Activated CD4-positive, alpha-beta T cell treated with anti-CD3 and anti-CD28 coated beads, Interleukin-2, amount 10 ng/mL, durations not matched to agents 24 days and 14 days (primary cell): ENCODE measurements at places on chromosomes 1 and 21. TPM values are rescaled to one million over a fixed set of nuclear protein-coding genes. Genes with fewer than 3 reads are reported as not detected.

The TDRD5 gene
- total RNA-seq, result not detected in 2 replicates

GRCh38 chr1:21909787-21910503 is 27.2 kb downstream of the HSPG2 start:
- DNase-seq, result peak; percentile 71

- DNase-seq, result no peak
Measured at GRCh38 chr1:63829349-63830327, 55.8 kb downstream of the ROR1 start.

GRCh38 chr1:78286686-78287085 is 204.1 kb upstream of the PTGFR start:
- DNase-seq, result no peak

The CHODL gene
- total RNA-seq, result not detected in 2 replicates

DNA sequence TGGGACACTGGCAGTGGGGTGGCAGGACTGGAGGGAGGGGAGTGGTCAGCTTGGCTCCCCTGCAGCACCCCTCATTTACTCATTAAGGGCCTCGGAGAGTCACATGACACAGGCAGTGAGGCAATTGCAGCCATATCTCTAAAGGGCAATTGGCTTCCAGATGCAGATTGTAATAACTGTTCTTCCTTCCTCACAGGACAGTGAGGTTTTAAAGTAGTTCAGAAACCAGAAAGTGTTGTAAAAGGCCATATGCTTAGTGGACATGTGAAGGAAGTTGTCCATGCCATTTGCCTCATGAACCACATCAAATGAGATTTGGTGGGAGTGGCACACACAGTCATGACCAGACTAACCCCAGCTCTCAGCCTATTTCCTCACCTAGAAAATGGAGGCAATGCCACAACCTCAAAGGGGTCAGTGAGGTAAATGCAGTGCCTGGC is 11.1 kb downstream of the MTX1 start:
- DNase-seq, result peak; percentile 72

- DNase-seq, result no peak
Measured at GRCh38 chr21:42538479-42539275, 25.0 kb downstream of the SLC37A1 start.

The PEAR1 gene
- 0.09 and 0.21 TPM in 2 replicates for total RNA-seq

The LCE1A gene
- total RNA-seq, result not detected in 2 replicates

GRCh38 chr1:41454406-41454805 is 30.1 kb downstream of the EDN2 start:
- DNase-seq, result no peak

- peak; percentile 67 for DNase-seq
Measured at GRCh38 chr1:101308935-101309333, 72.1 kb downstream of the S1PR1 start.

DNA sequence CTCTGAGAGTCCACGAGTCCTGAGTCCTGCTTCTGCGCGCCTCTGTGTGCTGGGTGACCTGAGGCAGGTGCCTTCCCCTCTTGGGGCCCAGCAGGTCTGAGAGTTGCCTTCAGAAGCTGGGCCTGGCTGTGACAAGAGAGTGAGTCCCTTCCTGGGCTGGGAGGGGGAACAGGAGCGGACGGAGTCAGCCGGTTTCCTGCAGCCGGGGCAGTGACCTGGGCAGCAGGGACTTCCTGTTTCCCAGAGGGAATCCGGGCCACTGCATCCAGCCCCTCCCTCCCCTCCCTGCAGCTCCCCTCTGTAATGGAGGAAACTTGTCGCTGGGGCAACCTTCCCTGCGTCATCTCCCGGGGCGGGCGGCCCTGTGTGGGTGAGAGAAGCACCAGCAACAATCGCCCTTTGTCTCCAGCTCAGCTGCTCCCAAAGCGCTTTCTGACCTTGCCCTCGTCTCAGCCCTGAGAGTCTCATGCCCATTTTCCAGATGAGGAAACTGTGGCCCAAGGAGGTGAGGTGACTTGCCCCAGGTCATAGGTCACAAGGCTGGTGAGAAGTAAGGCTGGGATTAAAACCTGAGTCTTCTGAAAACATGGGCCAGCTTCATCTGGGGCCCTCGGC is 61.1 kb downstream of the SDC3 start:
- DNase-seq, result no peak

DNA sequence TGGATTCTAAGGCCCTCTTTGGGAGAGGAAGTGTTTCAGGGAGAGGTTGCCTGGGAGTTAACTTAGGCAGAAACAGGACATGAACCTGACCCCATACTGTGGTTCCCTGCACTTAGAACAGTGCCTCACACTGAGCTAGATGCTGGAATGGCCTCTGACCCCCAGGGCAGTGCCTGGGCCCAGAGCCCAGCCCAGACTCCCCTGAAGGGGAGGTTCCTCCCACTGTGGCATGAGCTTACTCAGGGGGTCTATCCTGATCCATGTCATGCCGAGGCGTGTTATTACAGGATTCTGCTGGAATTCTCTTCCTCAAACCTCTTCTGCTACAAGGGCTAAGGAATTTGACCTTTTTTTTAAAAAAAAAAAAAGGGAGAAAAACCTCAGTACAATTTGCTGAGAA is 72.2 kb downstream of the MRPL37 start:
- no peak for DNase-seq

The HORMAD1 gene
- not detected in 2 replicates for total RNA-seq

GRCh38 chr1:81780705-81781454 is 19.9 kb upstream of the ADGRL2 start:
- DNase-seq, result no peak

The CAPN8 gene
- total RNA-seq, result not detected in 2 replicates

GRCh38 chr1:17466359-17466758 is 26.9 kb upstream of the RCC2 start:
- DNase-seq, result no peak

GRCh38 chr1:154429118-154429517 is 24.0 kb downstream of the IL6R start:
- no peak for DNase-seq

GRCh38 chr21:45378258-45378966 is 26.6 kb upstream of the COL18A1 start:
- no peak for DNase-seq

DNA sequence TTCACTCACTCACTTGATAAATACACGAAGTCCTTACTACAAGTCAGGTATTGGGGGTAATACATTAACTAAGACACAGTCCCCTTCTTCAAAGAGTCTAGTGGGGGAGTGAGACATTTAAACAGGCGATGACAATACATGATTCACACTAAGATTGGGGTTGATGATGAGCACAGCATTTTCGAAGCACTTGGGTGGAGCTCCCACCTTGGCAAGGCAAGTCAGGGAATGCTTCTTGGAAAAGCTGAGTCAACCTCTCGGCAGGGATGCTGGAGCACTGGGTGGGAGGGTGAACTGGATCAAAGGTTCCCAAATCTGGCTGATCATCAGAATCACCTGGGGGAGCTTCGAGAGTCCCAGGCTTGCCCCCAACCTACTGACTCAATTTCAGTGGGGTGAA is 57.9 kb upstream of the ENAH start:
- DNase-seq, result no peak

- DNase-seq, result no peak
Measured at GRCh38 chr1:162235241-162235800, 141.3 kb downstream of the SPATA46 start.

The MARK1 gene
- total RNA-seq, result not detected in 2 replicates

- no peak for DNase-seq
Measured at GRCh38 chr1:57277681-57278080, 146.2 kb downstream of the DAB1 start.

GRCh38 chr1:89974256-89974655 is 20.7 kb upstream of the ZNF326 start:
- no peak for DNase-seq

- no peak for DNase-seq
Measured at GRCh38 chr21:16086936-16087335, 357.2 kb downstream of the USP25 start.

- peak; percentile 57 for DNase-seq
Measured at GRCh38 chr1:163361123-163361934, 39.6 kb downstream of the NUF2 start.

DNA sequence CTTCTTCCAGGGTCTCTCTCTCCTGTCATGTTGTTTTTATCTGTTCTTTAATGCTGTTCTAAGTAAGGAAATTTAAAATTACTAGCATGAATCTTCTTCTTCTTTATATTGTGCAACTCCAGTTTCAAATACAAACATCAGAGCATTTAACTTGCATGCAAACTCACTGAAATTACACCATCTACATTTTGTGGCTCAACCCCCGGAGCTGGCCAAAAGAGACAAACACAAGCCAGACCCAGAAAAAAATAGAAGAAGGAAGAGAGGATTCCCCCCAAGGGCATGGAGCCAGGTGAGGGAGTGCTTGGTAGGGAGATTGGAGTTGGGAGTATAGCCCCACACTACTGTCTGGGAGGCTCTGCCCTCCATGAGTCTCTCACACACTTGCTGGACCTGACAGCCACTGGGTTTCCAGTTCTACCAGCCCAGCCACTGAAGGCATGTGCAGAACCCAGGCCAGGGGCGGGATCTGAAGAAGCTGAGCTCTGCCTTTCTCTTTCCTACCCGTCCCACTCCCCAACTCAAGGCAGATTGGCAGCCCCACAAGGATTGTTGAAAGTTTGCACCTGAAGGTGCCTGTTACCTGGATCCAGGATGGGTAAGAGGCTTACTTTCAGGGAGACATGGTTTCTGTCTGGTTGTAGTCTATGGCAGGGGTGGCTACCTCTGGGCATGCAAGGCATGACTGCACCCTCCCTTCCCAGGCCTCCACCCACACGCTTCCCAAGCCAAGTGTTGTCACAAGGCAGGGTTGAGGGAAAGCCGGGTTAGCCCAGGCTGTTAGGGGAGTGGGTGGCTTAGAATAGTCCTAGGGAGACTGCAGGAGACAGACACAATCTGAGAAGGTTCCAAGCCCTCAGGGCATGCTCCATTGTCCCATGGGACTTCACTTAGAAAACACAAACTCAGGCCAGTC is 297.2 kb downstream of the TGFB2 start:
- DNase-seq, result no peak

The SAMD13 gene
- total RNA-seq, result 0.21 TPM in 1 of 2 replicates, not detected in the other

DNA sequence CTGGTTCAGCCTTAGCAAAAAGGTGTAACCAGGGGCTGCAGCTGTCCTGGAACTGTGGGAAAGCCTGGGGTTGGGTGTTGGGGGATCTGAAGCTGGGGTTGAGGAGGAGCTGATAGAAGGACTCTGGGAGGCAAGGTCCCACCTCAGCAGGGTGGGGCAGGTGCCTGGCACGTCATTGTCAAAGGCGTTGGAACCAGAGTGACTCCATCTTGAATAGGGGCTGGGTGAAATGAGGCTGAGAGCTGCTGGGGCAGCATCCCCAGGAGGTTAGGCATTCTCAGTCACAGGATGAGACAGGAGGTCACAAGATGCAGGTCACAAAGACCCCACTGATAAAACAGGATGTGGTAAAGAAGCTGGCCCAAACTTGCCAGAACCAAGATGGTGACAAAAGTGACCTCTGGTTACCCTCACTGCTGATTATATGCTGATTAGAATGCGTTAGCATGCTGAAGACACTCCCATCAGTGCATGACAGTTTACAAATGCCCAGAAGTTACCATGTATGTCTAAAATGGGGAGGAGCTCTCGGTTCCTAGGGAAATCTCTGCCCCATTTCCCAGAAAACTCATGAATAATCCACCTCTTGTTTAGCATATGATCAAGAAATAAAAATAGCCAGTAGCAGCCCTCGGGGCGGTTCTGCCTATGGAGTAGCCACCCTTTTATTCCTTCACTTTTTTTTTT is 85.4 kb downstream of the IER5 start:
- DNase-seq, result no peak

GRCh38 chr1:196890668-196891067 is 2.8 kb downstream of the CFHR4 start:
- DNase-seq, result no peak

DNA sequence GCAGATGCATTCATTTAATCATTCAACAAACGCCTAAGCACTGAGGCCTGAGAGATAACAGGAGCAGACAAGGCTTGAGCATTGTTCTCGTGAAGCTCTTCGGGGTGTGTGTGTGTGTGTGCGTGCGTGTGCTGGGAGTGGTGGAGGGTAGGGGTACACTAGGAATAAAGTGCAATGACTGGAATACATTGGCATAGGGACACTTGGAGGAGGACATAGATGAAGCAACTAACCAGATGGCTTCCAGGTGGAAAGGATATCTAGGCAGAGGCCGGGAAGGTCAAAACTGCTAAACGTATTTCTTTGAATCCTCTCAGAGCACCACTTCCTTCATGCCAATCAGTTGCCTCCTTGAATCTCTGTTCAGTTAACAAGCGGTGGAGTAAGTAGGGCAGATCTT is 92.6 kb downstream of the TPR start:
- peak; percentile 62 for DNase-seq
